ENCODE measurements at places on chromosomes 13 and 19. TPM values are rescaled to one million over a fixed set of nuclear protein-coding genes. Genes with fewer than 3 reads are reported as not detected.

The DCT gene
- polyA plus RNA-seq: 0.20 TPM

The CAPS gene
- polyA plus RNA-seq: 4.3 TPM

The RYR1 gene
- 399 TPM for polyA plus RNA-seq

The TLE2 gene
- 25.7 TPM for polyA plus RNA-seq

The MUC16 gene
- polyA plus RNA-seq: 0.05 TPM

The ADGRE2 gene
- 0.59 TPM for polyA plus RNA-seq

Measured in muscle of back (tissue), 13 donors.